ENCODE measurements at places on chromosomes 5 and 9. TPM values are rescaled to one million over a fixed set of nuclear protein-coding genes. Genes with fewer than 3 reads are reported as not detected.

Gene TAF11L10
- total RNA-seq, result not detected

Gene CAMK4
- 6.0 TPM for total RNA-seq

DNA sequence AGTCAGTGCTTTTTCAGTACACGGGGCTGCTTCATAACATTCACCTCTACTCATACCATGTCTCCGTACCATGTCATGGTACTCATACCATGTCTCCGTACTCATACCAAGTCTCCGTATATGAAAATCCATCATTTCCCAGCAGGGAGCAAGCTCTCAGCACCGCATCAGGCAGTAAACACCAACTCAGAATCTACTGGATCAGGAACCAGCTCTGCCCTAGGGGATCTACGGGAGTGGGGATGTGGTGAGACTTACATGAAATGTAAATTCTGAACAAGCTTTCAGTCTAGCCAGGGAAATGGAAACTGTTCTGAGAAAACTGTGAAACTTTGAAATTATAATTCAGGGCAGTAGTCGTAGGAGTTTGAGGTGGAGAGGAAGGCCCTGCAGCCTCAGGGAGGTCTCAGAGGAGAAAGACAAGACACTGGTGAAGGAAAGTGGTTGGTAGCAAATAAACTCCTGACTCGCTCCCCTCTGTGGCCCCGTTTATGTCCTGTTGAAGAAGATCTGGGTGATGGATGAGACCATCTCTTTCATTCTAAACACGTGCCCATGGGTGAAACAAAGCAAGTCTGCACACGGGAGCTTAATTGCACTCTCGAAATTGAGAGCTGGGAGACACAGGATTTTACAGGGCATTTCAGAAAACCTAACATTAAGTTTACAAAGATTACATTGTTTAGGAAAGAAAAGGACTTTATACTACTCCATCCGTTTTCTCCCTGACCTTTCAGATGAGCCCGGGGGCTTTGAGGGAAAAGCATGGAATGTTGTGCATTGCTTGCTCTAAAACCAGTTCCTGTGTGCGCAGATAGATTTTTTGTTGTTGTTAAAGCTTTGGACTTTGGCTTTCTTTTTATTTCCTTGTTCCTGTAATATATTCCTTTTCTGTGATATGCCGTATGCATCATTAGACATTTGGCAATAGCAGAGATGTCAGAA, 26.8 kb downstream of the ACTBL2 start:
- DNase-seq, result no peak

DNA sequence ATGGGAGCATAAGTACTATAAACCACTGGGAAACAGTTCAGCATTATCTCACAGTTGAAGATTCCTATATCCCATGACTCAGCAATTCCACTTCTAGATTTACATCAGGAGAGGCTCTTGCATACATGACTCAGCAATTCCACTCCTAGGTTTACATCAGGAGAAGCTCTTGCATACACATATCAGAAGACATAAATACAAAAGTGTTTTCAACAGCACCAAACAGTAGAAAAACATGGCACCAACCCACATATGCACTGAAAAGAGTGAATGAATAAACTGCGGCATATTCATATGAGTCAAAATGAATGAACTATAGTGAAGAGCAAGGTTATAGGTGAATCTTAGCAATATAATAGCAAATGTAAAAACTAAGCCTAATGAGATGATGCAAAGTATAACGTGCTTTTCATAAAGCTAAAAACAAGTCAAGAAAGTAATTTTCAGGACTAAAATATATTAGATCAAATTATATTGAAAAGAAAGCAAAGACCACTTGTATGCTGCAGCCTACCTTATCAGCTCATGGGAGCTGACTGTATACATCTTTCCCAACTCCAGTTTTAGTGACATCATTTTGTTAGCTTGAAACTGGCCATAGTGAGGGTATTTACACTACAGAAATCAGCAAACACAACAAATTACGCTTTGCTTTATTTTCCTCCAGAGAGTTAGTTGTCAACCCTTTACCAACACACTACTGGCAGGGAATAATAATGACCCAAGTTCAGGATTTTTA, 95.8 kb downstream of the ANKRD18B start:
- DNase-seq, result peak; percentile 40

DNA sequence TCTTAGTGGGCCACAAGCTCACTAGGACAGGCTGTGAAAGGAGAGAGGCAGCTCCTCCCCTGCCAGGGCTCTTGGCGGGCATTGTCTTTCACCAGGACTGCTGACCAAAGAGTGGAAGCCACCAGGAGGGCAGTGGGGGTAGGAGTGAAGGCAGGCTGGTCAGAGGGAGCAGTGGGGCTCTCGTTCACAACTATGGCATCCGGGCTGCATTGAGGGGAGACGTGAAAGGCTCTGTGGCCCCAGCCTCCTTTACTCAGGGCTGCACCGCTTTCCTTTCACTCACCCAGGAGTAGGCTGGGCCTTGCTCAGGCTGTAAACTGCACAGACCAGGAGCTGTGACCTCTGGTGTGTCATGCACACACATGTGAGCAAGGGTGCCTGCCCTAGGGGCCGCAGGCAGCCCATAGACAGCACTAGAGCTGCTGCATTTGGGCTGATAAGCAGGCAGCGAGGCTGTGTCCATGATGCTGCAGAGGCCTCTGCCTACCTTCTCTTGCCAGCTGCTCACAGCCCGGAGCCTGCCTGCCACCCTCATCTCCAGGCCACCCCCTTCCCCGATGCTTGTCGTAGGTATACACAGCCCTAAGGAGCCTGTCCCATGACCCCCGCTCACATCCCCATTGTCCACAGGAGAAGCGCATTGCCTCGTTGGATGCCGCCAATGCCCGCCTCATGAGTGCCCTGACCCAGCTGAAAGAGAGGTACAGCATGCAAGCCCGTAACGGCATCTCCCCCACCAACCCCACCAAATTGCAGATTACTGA, 130.4 kb downstream of the DAB2IP start:
- DNase-seq, result no peak

DNA sequence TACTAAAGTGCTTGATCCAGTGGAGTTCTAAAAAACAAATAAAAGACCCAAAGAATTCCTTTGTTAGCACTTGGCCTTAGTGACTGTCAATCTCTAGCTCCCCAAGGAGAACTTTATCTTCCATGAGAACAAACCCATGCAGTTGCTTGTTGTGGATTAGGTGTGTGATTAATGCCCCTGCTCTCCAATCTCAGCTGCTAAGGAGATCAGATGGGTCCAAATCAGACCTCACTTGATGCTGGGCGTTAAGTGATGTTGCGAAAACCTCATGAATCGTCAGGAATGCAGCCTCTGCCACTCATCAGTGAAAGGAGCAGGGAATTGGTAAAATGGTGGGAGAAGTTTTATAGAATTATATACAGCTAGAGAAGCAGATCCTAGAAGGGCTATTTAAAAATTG, 133.7 kb downstream of the DMAC1 start:
- no peak for DNase-seq
